ENCODE measurements at places on chromosomes 3 and 15.

GRCh38 chr3:127033171-127033570, 50.3 kb downstream of the PLXNA1 start:
- DNase-seq: no peak

GRCh38 chr15:33395846-33396245, 85.1 kb downstream of the RYR3 start:
- no peak for DNase-seq

DNA sequence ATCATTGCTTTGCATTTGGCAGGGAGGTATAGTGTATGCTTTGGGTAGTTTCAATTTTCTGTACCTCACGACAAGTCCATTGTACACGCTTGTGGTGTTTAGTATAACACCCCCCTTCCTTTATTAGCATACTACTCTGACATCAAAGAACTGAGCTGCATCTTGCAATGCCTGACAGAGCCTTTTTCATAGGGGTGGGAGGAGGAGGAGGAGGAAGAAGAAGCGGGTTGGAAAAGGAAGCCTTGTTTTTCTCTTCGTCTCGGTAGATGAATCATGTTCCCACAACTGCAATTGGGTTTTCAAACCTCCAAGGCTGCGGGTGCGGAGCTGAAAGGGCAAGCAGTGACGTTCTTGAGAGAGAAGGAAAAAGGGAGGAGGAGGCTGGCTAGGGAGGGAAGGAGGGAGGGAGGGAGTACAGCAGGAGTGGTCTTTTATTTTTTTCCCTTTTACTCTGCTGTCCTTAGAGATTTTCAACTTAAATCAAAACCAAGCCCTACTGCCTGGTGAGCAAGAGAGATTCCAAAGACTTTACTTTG, 175.7 kb downstream of the KLHL25 start:
- DNase-seq: peak; percentile 83

DNA sequence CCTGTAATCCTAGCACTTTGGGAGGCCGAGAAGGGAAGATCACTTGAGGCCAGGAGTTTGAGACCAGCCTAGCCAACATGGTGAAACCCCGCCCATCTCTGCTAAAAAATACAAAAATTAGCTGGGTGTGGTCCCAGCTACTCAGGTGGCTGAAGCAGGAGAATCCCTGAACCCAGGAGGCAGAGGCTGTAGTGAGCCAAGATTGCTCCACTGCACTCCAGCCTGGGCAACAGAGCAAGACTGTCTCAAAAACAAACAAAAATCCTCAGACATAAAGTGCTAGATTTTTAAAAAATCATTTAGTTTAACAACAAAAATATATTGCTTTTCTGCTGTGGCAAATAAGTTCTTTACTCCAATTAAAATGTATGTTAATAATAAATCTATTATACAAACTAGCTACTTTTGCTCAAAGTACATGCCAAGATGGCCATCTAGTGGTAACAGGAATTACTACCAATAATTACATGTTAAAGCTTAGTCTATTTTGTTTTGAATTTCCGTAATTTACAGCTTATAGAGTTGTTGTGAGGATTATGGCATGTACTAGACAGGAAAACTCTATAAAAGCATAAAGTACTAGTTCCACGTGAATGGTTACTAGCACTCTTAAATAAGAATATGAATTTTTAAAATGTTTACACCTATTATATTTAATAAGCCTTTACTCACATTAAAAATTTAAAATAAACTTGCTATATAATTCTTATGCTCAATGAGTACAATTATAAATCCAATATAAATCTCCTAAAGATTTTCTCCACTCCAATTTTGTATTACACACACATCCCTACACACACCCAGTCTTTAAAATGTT, 39.0 kb downstream of the GABPB1 start:
- DNase-seq: peak; percentile 72

- no peak for DNase-seq
Observed at GRCh38 chr3:69838217-69838616, 99.0 kb downstream of the MITF start.
